Lung (tissue), 17 donors: ENCODE measurements at places on chromosomes 5 and 9.

GRCh38 chr5:4939042-4939781, 200.9 kb upstream of the ADAMTS16 start:
- no peak for DNase-seq

GRCh38 chr5:133506181-133506580, 106.2 kb downstream of the FSTL4 start:
- no peak for DNase-seq

DNA sequence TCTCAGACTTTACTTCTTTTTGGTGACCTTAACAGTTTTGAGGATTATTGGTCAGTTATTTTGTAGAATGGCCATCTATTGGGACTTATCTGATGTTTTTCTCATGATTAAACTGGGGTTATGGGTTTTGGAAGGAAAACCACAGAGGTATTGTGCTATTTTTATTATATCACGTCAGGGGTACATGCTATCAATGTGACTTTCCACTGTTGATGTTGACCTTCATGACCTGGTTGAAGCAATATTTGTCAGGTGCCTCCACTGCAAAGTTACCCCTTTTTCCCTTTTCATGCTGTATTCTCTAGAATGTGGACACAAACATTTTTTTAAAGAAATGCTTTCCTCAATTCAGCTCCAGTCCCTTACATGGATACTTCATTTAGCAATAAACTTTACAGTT, 152.8 kb upstream of the TSLP start:
- DNase-seq: no peak

GRCh38 chr5:180799902-180800801, 2.5 kb downstream of the MGAT1 start:
- DNase-seq: no peak

DNA sequence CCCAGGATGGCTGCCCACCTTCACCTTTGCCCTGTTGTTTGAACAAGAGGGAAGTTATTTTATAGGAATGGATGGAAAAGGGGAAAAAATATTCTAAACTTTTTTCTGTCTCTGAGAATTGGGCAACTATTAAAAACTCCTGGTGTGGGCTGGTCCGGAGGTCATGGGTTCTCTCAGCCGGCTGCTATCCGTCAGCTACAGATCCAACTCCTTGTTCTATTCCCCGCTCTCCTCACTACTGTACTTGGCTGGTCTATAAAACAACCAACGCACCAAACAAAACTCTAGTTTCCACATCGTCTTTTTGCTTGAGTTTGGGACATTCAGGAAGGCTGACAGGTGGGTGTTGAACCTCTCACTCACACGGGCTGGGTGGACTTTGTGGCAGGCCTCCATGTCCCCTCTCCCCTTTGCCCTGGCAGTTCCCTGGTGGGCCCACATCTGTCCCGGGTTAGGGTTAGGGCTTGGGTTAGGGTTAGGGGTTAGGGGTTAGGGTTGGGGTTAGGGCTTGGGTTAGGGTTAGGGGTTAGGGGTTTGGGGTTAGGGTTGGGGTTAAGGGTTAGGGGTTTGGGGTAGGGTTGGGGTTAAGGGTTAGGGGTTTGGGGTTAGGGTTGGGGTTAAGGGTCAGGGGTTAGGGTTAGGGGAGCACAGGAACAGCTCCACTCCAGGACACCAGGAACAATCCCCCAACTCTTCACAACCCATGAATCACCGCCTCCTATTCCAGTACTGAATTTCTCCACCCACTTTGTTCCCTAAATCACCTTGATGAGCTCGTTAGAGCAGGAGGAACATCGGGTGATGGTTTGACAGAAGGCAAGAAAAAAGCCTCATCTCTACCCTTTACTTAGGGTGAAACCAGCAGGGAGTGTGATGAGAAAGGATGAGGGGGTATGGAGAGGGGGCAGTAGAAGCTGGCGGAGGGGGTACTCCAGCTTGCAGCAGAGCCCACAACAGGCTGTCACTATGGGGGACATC, 302.1 kb upstream of the IRX4 start:
- peak; percentile 52 for DNase-seq

GRCh38 chr5:89342106-89342876, 459.3 kb upstream of the MEF2C start:
- no peak for DNase-seq

DNA sequence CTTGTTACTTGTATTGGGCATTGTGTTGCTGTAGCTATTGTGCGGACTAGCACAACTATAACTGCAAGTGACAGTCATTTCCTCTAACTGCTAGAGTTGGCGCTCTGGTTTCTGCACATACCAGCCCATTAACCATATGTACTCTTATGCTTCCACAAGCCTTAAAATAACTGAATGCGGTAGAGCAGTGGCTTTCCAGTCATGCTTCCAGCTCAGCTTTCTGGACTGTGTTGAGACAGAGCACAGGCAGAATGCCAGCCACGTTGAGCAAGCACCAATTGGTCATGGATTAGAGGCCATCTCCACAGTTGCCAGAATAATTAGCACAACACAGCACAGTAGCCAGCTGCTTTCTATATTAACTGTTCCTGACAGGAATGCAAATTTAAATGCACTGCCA, 12.2 kb downstream of the INVS start:
- peak; percentile 94 for DNase-seq

DNA sequence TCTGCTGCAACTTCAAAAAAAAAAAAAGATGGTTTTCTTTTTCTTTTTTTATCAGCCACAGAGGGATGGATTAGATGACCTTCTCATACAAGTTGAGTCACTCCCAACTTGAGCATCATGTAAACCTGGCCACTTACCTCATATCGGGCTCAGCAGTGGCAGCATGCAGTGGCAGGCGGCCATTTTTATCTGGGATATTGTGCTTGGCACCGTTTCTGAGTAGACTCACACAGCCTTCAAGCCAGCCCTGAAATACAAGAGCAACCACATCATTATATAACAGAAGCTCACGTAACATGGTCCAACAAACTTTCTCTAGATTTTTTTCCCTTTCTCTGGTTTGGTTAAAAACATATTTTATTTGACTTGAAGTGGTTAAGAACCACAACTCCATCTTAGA, 62.6 kb downstream of the ANKRD55 start:
- no peak for DNase-seq

DNA sequence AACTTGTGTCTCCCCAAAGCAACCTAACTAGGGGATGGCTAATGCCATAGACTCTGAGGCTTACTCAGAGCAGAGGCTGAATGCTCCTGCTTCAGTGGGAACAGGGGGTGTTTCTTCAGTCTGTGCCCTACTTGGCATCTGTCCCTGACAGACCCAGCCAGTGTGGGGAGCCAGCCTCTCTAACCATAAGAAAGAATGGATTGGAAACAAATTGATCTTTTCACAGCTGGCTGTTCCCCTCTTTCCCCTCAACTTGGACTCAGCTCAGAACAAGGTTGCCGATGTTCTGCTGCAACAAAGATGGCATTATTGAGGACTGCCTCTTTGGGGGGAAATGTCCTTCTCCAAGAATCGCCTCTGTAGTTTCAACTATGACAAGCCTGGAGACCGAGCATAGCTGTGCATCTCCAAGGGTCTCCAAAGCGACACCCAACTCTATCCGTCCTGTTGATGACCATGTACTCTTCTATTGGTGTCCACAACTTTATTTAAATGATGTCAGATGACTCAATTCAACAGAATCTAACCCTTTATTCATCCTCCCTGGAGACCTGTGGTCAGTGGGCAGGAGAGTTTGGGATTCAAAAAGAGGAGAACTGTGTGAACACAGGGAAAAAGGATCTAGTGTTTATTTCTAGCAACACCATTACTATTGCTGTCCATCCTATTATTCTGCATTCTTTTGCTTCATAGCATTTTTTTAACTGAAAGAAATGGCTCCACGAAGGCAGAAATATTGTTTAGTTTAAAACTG, 24.7 kb upstream of the TNC start:
- no peak for DNase-seq

GRCh38 chr9:88387552-88388202, 567 bp upstream of the SPIN1 start:
- DNase-seq: peak; percentile 67

GRCh38 chr5:27316271-27316650, 277.9 kb upstream of the CDH9 start:
- DNase-seq: no peak

GRCh38 chr9:76459694-76460635, 983 bp downstream of the GCNT1 start:
- DNase-seq: peak; percentile 38

DNA sequence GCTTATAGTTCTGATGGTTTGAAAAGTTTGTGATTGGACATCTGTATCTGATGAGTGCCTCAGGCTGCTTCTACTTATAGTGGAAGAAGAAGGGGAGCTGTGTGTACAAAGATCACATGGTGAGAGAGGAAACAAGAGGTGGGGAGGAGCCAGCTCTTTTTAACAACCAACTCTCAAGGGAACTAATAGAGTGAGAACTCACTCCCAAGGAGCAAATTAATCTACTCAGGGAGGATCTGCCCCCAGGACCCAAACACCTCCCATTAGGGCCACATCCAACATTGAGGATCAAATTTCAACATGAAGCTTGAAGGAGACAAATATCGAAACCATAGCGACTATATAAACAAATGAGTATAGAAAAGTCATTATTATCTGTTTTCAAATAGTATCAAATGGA, 64.7 kb upstream of the PRLR start:
- no peak for DNase-seq

DNA sequence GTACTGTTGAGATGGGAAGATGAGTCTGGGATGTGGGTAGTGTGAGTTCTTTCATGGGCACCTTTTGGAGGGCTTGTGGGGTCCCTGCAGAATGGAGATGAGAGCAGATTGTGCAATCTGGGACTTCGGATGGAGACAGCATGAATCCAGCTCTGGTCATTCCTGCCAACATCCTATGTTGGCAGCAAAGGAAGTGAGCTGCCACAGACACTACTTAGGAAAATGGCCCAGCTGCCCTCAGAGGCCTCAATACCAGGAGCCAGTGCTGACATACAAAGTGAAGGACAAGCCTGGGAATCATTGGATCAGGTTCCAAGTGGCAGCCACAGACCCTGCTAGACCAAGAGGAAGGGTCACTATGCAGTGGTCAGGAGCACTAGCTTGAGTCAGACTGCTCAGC, 402.8 kb downstream of the CDK5RAP2 start:
- DNase-seq: no peak

GRCh38 chr9:23081377-23081776, 634.8 kb downstream of the DMRTA1 start:
- no peak for DNase-seq

- no peak for DNase-seq
Measured at GRCh38 chr9:114276908-114277821, 45.7 kb upstream of the ORM1 start.

DNA sequence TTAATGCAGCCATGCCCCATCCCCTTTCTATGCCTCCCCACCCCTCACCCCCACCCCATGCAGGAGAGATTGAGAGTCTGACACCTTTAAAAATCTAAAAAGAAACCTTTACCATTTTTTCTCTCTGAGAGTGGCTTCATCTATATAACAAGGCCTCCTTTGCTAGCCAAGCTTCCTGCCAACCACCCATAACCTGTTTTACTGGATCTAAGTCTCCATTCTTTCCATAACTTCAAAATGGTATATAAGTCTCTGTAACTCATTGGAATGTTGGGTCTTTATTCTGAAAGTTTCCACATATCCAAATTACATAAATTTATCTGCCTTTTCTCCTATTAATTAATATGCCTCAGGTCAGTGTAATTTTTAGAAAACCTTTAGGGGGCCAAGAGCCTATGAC, 1174.0 kb downstream of the MAT2B start:
- DNase-seq: peak; percentile 10

GRCh38 chr9:113421726-113422125, 11.2 kb downstream of the C9orf43 start:
- no peak for DNase-seq

- no peak for DNase-seq
Measured at GRCh38 chr5:83848941-83849340, 128.3 kb upstream of the HAPLN1 start.

DNA sequence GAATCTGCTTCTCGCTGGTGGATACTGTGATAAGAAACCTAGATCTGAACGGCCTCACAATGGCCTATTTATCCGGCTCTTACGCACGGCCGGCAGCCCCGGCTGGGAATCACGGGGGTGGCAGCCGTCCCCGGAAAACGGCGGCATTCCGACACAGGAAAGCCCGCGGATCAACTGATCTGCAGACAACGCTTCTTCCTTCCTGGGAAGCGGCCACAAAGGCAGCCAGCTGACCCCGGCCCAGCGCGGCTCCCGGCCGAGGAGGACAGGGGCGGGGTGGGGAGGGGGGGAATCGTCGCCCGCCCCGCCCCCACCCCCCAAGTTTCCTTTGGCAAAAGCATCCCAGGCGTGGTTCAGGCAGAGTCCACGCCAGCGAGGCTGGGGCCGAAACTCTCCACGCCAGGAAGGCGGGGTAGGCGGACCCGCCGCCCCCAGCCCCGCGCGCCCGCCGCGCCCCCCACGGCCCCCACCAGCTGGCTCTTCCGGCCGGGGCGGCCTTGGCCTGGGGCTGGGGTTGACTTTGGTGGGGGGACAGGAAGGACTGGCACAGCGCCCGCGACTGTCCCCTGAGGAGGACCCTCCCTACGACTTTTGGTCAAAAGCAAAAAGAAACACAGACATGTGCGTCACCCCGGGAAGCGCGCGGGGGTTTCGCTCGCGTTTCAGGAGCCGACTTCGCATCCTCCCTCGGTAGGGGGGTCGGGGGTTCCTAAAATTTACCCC, 247.7 kb upstream of the ANKRD55 start:
- peak; percentile 94 for DNase-seq

GRCh38 chr5:154830219-154830595, 20.2 kb downstream of the FAXDC2 start:
- no peak for DNase-seq

DNA sequence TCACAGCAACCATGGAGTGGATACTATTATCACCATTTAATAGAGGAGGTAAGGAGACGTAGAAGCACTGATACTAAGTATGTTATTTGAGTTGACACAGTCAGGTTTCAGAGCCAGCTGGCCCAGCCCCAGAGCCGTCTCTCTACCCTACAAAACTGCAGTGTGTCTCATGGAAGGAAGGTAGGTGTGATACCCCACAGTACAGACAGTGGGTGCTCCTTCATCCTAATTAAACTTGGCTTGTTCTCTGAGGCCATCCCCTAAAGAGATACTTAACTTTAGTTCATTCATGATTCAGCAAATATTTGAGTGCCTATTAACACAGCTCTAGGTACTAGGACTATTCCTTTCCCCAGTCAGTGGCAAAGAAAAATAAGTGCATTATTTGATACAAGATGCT, 22.6 kb downstream of the PIP5K1B start:
- no peak for DNase-seq

GRCh38 chr9:108213511-108213910, 642.3 kb downstream of the ACTL7B start:
- DNase-seq: no peak
